ENCODE measurements at places on chromosomes 16 and 17.

GRCh38 chr16:85690469-85691064 is 1.8 kb upstream of the GINS2 start:
- DNase-seq = no peak

- DNase-seq = peak; percentile 74
Measured at GRCh38 chr16:79006765-79007164, 593.8 kb downstream of the MAF start.

DNA sequence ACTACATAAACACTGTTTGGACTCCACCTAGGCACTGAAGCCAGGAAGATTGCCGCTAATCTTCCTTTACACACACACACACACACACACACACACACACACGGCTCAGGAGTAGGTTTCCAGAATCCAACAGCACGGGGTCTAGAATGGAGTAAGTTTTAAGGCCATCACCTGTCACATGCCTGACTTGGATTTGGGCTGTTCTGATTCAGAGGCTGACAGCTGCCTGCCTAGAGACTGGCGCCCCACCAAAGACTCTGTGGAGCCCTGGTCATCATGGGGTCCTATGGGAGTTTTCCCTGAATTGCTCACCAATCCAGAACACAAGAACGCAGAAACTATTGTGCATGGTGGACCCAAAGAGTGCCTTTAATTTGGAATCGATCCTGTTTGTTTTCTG is 10.9 kb downstream of the CDRT4 start:
- DNase-seq = no peak

DNA sequence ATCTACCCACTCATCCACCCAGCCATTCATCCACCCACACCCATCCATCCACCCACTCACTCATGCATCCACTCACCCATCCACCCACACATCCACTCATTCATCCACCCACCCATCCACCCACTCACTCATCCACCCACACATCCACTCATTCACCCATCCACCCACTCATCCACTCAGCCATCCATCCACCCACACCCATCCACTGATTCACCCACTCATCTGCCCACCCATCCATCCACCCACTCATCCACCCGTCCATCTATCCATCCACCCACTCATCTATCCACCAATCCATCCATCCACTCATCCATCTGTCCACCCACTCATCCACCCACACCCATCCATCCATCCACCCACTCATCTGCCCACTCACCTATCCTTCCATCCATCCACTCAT is 17.3 kb downstream of the NATD1 start:
- no peak for DNase-seq

- no peak for DNase-seq
Measured at GRCh38 chr17:35713069-35713728, 18.2 kb upstream of the RASL10B start.

DNA sequence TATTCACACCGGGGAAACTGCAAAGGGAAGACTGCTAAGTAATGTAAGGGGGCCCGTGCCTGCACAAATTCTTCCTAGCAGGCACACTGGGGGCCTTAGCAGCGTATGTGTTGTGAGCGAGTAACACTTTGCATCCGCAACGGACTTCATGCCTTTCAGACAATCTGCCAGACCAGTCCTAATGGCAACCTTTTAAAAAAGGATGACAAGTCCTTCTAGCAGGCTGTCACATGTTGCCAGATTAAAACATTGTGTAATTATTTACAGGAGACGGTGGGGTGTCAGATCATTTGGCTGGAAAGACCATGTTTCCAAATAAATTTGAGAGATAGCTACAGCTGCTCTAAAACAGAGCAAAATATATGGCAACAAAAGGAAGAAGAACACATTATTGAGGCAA is 46.1 kb downstream of the CPPED1 start:
- DNase-seq = no peak

DNA sequence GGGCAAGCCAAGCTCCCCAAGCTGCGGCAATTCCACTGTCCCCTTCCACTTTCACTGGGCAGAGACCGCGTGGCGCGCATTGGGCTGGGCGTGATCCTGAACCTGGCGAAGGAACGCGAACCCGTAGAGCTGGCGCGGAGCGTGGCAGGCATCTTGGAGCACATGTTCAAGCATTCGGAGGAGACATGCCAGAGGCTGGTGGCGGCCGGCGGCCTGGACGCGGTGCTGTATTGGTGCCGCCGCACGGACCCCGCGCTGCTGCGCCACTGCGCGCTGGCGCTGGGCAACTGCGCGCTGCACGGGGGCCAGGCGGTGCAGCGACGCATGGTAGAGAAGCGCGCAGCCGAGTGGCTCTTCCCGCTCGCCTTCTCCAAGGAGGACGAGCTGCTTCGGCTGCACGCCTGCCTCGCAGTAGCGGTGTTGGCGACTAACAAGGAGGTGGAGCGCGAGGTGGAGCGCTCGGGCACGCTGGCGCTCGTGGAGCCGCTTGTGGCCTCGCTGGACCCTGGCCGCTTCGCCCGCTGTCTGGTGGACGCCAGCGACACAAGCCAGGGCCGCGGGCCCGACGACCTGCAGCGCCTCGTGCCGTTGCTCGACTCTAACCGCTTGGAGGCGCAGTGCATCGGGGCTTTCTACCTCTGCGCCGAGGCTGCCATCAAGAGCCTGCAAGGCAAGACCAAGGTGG is 9.8 kb downstream of the SARM1 start:
- DNase-seq = no peak

DNA sequence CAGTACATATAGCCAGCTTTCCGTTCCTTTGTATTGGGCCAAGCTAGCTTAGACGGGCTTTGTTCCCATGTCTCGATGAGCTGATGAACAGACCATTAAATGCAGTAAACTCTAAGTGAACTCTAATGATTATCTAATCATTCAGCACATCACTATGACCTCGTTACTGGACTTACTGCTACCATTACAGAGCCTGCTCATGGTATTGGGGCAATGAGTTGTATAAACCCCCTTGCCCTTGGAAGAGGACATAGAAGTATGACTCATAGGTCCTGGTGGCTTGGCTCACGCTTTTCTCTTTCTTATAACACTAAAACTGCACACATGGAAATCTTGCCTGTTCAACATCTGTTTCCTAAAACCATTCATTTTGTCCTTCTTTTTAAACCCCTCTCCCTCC is 93.6 kb upstream of the DYNLRB2 start:
- DNase-seq = no peak

DNA sequence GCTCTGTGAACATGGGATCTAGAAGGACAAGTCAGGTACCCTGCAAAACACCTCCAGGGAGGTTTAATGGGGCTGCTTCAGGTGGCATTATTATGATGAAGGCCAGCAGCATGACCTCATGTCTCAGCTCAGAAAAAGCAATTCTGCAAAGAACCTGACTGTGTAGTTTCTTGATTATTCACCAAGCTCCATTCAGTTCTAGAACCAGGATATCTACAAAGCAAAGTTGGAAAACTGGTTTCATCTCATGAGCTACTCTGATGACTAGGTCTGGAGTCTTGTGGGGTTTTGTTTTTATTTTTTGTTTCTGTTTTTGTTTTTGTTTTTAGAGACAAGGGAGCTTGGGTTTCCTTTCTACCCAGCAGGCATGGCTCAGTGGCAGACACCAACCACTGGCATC is 19.0 kb upstream of the LRRC37A3 start:
- DNase-seq = no peak

DNA sequence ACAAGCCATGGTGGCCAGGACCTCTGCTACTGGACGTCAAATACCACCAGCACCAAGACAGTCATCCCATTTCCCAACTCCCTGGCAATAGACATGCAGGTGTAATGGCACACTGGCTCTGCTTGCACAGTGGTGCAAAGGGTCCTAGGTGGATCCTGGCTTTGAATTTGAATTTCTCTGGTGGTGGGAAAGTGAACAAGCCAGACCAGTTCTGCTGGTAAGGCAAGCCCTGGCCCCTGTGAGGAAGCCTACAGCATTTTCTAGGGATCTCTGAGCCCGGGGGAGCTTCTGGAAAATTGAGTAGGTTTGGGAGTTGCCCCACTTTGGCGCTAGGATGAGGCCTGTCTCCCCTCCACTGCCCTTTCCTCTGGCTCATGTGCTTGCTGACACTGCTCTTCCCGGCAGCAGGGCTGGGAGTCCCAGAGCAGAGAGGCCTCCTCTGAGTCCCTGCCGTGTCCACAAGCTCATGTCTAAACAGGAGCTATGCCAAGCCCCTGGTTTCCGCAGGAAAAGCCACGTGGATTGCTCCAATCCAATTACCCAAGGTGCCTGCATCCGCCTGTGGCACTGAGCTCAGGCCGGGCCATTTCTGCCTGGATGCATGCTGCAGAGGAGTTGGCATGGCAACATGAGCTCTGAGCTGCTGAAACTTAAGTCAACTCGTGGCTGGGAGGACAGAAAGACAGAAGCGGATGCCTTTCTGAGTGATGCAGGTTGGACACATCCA is 67.0 kb downstream of the PRMT7 start:
- DNase-seq = no peak

- no peak for DNase-seq
Measured at GRCh38 chr16:383326-384051, 1.7 kb upstream of the PGAP6 start.

- DNase-seq = no peak
Measured at GRCh38 chr17:32910769-32911168, 17.2 kb upstream of the TMEM98 start.

GRCh38 chr17:38324141-38324697 is 19.5 kb downstream of the GPR179 start:
- DNase-seq = no peak

GRCh38 chr16:74776926-74777325 is 2.3 kb upstream of the FA2H start:
- DNase-seq = no peak

DNA sequence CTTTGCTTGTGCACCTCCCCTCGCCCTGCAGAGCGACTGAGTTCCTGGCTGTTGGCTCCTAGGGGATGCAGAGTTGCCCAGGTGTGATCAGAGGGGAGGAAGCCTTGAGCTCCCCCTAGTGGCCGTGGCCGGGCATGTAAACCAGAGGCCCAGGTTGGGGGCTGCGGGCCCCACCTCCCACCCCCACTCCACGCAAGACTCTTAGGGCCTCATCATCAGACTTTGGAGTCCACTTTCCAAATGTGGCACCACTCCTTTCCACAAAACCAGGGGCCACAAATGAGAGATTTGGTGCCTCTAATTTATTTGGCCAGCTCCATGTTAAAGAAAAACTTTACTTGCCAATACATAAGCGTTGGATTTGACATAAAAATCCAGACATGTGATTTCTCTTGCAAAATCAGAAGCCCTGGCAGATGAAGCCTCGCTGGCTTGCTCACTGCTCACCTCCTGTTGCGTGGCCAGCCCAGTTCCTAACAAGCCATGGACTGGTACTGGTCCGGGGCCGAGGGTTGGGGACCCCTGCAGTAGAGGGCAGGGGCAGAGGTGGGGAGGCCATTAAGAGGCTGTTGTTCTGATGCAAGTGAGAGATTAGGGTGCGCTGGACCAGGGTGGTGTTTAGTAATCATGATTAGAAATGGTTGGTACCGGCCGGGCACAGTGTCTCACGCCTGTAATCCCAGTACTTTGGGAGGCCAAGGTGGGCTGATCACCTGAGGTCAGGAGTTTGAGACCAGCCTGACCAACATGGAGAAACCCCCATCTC is 28.7 kb upstream of the GAS7 start:
- DNase-seq = peak; percentile 74

DNA sequence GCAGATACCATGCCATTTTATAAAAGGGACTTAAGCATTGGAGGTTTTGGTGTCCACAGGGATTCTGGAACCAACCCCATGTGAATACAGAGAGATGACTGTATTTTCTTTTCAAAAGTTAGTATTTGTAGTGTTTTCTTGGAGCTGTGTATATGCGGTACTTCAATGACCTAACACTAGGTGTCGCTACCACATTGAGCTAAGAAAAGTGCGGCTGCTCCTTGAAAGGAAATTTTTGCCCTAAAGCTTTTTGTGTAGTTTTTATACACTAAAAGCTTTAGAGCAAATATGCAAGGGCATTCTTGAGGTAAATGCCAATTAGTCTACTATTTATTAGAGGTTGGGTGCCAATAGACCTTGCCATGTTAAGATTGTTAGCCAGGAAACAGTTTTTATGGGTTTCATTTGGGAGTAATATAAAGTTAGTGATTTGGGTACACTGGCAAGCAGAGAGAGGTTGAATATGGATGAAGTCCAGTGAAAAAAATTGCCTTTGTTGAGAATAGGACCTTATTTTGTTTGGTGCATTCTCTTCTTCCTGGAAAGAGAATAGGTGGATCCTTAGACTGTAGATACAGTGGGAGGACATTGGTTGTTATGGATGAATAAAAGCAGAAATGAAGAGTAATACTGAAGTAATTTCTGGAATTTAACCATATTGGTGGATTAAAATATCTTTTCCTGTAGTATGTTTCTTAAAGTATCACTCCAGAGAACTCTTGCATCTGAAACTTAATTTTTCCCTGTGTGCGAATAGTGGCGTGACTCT is 43.3 kb downstream of the BCAS3 start:
- DNase-seq = peak; percentile 70

- no peak for DNase-seq
Measured at GRCh38 chr17:65332375-65332774, 195.2 kb downstream of the RGS9 start.

DNA sequence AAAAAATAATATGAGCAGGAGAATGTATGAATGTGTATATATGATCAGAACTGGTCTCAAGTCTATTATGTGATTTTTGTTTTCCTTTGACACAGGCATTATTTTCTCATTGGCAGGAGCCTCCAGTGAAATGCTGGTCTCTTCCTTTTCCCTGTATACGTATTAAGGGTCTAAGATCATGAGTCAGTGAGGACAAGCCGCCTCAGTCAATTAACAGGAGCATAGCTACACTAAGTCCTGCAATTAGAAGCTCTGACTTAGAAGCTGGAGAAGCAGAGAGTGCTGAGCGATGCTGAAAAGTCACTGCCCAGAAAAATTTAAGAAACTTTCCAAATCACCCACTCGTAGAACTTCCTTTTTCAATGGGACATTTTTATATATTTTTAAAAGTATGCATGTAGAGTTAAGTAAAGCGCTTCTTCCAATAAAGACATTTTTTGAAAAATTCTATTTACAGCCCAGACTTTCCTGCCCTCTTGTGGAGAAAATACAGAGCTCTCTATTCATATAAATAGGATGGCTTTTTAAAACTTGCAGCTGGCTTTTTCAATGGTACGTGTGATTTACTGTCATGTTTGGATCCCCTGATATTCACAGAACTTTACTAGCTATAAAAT is 70.2 kb upstream of the PSMD7 start:
- peak; percentile 17 for DNase-seq

- no peak for DNase-seq
Measured at GRCh38 chr17:3485481-3486068, 9.8 kb downstream of the ASPA start.

DNA sequence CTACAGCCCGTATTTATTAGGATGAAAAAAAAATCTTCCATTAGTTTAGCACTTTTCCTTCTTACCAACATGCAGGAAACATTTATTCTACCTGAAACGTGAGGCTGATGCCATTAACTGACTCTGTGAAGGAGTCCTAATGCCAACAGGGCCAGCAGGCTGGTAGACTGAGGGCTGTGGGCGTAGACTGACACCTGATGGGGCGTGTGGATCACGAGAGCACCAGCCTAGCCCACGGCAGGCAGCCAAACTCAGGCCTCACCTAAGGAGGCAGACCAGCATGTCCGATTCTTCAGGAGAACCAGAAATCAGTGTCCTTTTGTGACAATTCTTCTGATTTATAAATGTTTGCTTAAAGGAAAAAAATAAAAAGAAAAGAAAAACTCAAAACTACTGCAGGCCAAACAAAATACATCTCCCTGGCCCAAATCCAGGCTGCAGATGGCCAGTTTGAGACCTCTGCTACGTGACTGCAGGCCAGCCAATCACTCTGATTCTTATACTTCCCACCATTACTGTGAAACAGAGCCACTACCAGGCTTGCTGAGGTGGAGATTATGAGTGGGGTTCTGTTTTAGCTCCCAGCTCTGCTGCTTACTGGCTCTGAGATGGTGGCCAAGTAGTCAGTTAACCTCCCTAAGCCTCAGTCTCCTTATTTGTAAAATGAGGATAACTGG is 66.5 kb downstream of the GNAO1 start:
- DNase-seq = no peak
